ENCODE measurements at places on chromosomes 3 and 15.

DNA sequence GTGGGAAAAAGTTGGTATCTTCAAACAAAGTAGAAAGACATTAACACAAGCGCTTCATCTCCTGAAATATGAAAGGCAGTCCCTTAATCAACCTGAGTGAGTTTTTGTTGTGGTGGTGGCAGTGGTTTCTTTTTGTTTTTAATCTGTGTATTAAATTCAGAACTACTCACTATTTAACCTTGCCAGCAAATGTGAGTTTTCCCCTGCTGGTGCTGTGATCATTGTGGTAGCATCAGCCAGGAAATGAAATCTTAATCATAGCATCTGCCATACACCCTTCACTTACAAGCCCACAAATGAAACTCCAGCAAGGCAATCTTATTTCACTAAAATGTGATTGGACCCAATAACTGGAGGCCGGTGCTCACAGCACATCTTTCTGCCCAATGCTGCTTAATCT lies 229.7 kb downstream of the SHOX2 start:
- DNase-seq = no peak

DNA sequence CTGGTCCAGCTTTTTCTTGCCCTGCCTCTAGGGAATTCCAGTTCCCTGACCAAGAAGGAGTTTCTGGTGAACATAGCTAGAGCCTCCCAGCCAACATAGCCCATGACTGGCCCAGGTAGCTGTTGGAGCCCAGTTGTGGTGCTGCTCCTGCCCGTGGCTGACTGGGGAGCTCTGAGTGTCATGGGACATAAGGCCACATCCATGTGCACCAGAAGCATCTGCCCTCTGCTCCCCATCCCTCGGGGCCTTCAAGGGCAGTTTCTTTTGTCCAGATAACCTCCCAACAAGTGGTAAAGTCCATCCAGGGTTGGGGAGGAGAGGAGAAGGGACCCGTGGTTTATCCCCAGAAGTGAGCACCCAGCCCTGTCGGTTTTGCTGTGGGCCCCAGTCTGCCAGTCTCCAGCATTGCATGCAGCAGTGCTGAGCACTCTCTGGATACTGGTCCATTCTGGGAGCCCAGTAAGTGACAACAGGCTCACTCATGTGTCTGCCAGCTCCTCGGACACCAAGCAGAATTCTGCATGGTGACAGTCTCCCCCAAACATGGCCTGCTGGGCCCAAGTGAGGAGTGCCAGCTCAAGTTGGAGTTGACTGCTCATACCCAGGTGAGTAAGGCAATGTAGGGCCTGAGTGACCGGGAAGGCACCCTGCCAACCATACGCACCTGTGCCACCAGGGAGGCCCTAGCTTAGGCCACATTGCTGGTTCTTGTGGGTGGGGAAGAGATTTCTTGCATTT lies 28.8 kb downstream of the ACAA1 start:
- DNase-seq = no peak

- DNase-seq = peak; percentile 90
These were observed at the start of gene VIPR1 for GRCh38 chr3:42502429-42503250. VIPR1 (plus strand) TSS chr3:42502643; CDS start chr3:42502736, 93 bp downstream.

DNA sequence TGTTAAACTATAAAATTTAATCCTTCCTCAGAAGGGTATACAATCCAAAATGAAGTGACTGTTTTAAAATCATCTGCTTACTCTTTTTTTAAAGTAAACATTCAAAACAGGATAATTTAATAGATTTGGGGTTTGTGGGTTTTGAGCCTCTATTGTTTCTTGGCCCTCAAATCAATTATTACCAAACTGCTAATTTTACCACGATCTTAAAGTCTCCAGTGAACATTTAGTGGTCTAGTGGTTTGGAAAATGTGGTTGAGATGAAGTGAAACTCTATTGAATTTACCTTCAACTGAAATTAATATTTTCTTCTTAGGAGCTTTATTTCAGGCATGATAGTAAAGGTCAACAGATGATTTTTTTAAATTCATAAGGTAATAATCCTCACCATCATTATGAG lies 11.2 kb upstream of the ATP11B start:
- no peak for DNase-seq

DNA sequence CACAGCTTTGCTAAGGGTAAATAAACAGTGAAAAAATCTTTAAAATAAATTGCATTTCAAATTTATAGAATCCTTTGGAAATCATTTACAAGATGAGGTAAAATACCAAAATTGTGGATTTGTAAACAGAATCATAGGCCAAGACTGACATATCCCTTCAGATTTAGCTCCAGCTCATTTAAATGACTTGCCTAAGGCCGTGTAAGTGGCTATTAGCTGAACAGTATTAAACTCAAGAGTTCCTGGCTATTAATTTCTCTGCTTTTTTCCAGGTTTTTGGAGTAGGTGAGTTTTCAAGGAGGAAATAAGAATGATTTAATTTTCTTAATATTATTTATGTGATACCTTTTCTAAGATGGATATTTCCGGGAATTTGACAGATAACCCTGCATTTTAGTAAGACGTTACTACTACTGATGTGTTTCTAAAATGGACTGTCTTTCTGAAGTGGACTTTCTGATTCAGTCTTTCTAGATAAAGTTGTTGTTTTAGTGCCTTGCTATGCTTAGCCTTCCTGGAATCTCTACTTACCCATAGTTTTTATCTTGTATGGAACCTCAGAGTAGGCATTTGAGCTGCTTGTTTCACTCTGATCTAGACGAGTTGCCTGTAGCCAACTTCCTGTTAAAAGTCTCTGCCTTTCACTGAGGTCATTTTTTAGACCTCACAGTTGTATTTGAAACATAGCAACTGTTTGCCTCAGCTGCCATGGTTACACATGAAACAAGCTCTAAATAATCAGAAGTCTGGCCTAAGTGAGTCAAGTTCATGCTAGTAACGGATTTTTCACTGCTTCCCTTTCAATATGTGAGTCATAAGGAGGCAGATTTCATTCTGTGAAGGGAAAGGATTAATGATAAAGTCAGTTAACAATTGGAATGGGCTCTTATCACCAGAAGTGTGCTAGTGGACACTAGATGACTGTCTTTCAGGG lies 127.0 kb downstream of the KLHL25 start:
- DNase-seq = peak; percentile 46

DNA sequence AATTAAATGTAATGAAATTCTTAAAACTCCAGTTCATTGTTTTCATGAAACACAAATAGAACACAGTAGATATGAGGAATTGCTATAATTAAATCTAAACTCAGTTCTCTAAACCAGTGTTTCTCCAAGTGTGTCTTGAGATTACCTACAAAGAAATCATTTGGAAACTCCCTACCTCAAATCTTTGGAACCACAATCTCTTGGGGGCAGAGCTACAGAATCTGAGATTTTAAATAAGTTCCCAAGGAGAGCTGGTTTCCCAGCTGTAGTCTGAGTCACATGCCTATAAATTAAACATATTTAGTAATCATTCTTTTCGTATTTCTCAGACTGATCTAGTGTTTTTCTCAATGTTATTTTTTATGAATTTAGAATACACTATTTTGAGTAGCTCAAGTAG lies 17.0 kb upstream of the ACTC1 start:
- no peak for DNase-seq

- DNase-seq = no peak
These were observed 50.5 kb downstream of the ANP32A start for GRCh38 chr15:68770216-68770615.

DNA sequence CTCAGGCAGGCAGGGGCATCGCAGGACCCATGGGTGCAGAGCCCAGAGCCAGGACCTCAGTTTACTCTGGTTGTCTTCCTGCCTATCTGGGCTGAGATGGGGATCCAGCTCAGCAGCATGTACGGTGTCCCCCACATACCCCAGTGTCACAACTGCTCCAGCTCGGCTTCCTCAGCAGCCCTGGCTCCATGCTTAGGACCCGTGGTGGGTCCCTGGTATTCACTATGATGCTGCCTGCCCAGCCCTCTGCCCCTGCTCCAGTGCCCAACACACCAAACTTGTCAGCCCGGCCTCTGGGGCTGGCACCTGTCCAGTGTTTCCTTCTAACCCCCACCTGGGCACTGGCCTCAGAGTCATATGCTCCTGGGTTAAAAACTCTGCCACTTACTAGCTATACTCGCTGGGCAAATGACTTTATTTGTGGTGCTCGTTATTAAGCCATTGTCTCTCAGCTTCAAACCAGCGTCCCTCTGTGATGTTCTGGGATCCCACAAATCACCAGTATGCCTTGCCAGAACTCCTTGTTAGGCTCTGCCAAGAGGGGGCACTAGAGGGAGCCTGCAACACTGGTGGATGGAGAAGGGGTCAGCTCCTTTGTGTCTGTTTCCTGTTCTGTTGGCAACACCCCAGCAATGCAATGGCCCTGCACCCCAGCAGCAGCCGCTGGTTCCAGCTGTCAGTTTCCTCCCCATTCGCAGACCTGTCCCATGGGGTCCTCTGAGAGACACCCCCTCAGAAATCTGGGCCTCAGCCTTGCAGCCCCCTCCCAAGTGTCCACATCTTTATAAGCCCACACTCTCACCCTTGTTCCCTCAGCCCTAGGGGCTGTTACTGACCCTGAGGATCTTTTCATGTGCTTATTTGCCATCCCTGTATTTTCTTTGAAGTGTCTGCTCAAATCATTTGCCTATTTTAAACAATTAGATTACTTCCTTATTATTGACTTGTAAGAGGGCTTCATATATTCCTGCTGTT lies 24.1 kb upstream of the MRPS22 start:
- DNase-seq = no peak

DNA sequence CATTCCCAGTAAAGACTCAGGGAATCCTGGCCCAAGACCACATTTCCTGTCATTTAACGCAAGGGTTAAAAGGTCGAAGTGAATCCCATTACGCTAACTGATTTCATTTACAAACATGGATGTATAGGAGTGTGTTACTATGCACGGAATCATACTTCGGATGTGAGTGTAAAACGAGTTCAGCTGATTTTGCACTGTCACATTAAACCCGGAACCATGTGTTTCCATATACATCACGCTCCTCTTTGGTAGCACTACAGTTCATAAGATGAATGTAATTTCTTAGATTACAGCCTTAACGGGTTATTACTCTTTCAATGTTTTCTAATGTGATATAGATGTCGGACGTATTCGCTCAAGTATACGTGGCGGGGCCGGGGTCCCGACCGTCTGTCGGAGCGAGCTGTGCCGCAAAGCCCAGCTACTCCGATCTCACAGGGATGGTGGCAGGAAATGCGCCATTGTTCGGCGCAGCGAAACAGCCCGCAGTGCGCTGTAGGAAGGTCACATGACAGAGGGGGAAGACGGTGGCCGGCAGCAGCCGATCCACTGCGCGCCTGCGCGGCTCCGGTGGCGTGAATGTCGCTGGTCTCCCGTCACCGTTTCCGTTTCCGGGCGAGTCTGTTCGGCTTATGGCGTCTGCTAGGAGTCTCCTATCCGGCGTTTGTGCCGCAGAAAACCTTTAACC lies 97.3 kb downstream of the NPAP1 start:
- peak; percentile 90 for DNase-seq

- no peak for DNase-seq
These were observed 235.7 kb downstream of the MCTP2 start for GRCh38 chr15:94467034-94467433.

DNA sequence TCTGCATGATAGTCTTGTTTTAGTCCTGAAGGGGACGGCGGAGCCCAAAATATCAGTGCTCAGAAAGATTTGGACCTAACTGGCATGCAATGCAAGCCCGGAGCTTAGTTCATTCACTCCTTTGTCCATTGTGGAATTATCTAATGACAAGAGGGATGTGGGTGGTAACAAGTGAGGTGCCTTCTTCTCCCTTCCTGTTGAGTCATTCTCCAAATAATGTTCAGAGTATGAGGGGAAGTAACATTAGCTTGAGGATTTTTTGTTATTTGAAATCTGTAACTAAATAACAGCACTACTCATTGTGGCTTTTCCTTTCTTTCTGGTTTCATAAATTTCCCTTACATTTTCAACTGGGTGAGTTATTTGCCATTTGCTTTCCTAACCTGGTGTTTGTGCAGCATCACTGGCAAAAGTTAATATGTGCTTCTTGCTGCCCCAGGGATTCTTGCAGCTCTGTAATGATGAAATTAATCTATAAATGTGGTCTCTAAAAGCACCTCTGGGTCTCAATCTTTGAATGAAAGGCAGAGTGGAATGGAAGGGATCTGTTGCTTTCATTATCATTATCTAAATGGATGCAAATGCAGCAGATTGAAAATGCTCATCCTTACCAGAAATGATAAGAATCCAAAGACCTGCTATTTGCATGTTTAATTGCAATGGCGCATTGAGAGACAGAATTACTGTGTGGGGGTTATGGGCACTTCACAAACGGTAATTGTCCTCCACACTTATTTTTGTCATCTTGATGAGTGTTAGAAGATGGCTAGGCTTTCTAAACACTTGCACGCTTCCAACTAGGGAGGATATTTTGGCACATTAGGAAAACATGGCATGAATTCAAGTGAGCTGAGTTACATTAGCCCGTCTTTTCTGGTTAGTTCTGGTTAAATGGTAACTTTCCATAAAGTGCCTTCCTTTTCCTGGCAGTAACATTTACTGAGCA lies 89.9 kb upstream of the MITF start:
- no peak for DNase-seq

- DNase-seq = no peak
These were observed 13.5 kb downstream of the TBC1D21 start for GRCh38 chr15:73886717-73887345.

DNA sequence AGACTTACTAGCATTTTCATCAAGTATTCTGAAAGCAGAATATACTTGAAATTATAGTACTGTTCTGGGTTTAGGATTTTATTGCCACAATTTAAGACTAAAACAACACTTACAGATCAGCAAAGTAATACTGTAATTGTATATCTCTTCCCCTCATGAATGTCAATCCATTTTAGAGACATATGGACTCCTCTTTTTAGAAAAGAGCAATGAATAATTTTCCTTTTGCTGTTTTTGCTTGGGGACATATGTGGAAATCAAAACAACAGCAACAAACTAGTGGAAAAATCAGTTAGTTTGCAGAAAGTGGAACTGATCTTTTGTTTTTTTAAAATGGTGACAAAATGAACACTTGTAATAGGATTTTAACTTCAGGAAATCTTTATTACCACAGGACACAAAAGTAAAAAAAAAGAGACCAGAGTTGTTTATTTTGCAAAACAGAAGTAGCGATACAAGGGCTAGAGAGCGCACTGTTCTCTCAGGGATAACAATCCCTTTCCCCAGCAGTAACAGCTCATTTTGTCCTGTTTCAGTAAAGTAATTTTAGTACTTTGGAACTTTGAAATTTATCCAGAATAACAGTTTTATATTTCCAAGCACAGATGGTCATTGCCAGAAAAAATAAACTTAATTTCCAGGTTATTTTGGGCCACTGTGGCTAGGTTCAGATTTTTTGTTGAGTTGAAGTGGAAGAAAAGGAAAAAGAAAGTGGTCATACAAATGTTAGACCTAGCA lies 17.1 kb downstream of the LEKR1 start:
- DNase-seq = peak; percentile 32
